ENCODE measurements at places on chromosomes 12 and 14. TPM values are rescaled to one million over a fixed set of nuclear protein-coding genes. Genes with fewer than 3 reads are reported as not detected.

- no peak for DNase-seq
Measured at GRCh38 chr12:85155791-85156190, 119.6 kb downstream of the LRRIQ1 start.

DNA sequence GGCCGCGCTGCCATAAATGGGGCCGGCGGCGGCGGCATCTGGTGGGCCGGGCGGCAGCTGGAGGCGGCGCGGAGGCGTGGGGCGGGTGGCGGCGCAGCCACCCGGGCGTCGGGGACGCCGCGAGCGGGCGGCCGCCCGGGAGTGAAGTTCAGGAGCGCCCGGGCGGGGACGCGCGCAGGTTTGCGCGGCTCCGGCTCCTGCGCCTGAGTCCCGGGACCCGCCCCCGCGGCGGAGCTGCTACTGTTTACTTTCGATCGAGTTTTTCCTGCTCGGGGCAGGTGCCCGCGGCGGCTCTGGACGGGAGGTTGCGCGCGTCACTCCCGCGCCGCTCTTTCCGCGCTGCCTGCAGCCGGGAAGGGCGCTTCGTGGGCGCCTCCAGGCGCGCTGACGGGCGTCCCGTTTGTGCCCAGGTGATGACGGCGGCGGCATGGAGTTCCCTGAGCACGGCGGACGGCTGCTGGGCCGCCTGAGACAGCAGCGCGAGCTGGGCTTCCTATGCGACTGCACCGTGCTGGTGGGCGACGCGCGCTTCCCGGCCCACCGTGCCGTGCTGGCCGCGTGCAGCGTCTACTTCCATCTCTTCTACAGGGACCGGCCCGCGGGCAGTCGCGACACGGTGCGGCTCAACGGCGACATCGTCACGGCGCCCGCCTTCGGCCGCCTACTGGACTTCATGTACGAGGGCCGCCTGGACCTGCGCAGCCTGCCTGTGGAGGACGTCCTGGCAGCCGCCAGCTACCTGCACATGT lies at the start of gene ZBTB42:
Gene ZBTB42 (plus strand): TSS at position 331 of the 749 bp plus-strand sequence. CDS start 97 bp downstream, at position 428.
- DNase-seq: peak; percentile 94

DNA sequence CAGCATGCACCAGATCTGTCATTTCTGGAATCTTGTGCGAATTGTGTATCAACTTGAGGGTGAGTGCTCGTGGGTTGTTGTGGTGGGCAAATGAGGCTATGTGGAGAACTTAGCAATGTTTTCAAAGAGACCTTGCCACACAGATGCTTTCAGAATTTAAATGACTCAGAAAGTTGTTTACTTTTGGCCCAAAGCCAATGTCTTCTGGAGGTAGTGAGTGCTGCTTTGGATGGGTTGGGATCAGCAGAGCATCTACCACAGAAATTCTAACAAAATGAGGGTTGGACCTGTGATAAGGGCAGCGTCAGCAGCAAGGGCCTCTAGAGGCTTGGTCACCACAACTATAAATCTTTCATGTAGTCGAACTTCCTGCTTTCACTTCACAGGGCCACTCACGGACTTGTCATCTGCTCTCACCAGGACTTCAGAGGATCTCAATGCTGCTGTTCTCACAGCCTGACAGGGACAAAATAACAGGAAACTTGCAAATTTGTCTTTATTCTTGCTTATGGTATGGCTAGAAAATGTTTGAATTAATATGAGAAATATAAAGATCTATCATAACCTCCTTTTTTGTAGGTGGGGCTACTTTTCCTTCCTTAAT lies 111.4 kb downstream of the DACT1 start:
- DNase-seq: no peak

- no peak for DNase-seq
Measured at GRCh38 chr12:109677279-109677691, 36.3 kb upstream of the FAM222A start.

DNA sequence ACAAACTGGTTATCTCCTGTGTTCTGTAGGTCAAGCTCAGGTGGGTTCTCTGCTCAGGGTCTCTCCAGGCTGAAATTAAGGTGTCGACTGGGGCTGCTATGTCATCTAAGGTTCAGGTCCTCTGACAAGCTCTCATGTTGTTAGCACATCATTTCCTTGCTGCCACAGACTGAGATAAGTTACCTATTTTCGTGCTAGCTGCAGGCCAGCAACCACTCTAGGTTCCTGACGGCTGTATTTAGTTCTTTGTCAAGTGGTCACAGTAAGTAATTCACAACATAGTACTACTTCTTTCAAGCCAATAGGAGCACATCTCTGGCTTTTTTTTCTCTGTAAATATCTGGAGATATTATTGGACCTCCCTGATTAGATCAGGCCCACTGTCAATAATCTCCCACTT lies 169.3 kb upstream of the CAND1 start:
- no peak for DNase-seq

- no peak for DNase-seq
Measured at GRCh38 chr12:68020699-68021098, 31.5 kb downstream of the IFNG-AS1 start.

Gene ETFRF1
- total RNA-seq: 21.9 TPM
